ENCODE measurements at places on chromosomes 2 and 18.

- DNase-seq = no peak
Observed at GRCh38 chr2:2542966-2543611, 212.0 kb upstream of the MYT1L start.

- DNase-seq = no peak
Observed at GRCh38 chr18:31232775-31233424, 70.2 kb upstream of the DSC1 start.

GRCh38 chr2:232418466-232419244 lies 12.0 kb downstream of the ALPG start:
- peak; percentile 66 for DNase-seq

DNA sequence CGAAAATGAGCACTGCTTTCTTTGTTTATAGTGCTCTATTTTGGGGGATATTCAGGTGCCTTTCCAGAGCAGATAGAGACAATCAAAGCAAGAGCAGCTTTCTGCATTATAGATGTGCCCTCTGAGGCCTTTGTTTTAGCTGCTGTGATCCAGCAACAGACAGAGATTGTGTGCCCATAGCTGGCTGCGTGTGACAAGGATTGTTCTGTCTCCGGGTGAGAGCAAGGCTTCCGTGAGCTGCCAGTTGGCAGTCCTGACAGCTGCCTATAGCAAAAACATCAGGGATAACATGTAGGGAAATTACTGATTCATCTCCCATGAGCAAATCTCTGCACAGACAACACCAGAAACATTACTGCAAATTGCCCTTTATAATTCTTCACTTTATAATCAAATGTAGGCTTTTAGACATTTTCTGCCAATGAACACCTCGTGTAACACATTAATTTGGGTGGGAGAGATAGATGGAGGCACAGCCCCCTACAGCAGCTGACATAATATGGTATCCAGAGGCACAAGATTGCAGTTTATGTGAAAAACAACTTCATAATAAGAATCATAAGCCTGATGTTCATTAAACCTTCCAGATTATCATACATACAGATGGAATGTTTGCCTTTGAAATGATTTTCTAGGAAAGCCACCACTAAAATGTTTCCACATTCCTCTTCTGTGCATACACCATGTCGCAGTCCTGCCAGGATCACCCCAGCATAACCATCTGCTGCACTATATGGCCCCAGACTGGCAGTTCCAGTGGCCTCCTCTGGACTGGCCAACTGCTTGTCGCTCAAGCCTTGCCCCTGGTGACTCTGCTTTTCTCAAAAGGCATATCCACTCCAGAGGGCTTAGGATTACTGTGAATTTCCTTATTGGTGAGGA lies 131.2 kb downstream of the TRIB2 start:
- DNase-seq = no peak

DNA sequence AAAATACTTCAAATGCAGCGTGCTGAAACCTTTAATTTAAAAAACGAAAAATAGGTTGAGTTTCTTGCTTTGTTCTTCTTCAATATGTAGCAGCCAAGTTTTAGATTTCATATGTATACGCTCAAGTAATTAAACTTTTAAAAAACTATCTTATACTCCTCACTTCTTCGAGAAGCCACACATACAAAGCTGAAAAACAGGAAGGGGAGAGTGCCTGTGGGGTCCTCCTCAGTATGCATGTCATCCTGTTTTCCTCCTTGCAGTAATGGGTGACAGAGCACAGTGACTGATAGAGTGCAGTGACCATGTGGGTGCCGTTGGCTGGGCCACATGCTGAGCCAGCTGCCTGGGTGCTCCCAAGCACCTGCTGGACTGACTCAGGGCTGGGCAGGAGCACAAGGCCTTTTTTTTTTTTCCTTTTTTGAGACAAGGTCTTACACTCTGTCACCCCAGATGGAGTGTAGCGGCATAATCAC lies 33.3 kb downstream of the UXS1 start:
- no peak for DNase-seq
